Stimulated activated CD4-positive, alpha-beta T cell treated with anti-CD3 and anti-CD28 coated beads, Interleukin-12 subunit alpha, Interleukin-12 subunit beta, amount 100 ng/mL, for 24 hours (primary cell): ENCODE measurements at places on chromosomes 13 and 19.

GRCh38 chr19:11267316-11268085, 5.2 kb upstream of the DOCK6 start:
- no peak for DNase-seq

- DNase-seq: no peak
Measured at GRCh38 chr13:30738526-30739236, 3.3 kb downstream of the ALOX5AP start.

DNA sequence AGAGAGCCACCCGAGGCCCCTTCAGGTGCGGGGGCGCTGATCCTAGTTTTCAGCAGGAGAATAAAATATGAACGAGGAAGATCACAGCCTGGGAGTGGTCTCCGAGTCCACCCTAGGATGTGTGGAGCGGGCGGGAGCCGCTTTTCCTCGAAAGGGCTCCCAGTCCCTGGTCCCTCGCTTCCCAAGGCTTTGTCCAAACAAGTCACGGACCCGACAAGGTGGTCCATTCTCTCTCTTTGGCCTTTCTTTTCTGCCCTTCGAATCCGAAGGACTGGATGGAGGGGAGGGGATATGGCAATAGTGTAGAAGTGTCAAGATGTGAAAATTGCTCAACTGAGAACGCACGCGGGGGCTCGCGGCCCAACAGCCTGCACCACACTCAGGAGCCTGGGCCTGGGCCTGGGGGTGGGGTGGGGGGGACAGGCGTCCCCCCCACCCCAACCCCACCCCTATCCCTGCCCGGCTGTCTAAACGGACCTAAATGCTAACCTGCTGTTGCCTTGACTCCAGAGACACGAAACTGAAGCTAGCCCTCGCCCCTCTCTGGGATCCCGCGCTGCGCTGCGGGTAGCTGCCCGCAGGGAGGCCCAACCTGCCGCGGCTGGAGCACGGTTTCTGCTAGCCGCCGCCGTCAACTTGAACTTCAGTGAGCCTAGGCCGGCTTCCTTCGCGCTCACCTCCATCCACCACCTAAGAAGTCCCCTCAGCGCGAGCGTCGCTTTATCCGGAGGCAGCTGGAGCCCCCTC, 7.1 kb downstream of the ZIC2 start:
- DNase-seq: no peak

GRCh38 chr19:42096255-42096837, 20.4 kb downstream of the ZNF574 start:
- no peak for DNase-seq

DNA sequence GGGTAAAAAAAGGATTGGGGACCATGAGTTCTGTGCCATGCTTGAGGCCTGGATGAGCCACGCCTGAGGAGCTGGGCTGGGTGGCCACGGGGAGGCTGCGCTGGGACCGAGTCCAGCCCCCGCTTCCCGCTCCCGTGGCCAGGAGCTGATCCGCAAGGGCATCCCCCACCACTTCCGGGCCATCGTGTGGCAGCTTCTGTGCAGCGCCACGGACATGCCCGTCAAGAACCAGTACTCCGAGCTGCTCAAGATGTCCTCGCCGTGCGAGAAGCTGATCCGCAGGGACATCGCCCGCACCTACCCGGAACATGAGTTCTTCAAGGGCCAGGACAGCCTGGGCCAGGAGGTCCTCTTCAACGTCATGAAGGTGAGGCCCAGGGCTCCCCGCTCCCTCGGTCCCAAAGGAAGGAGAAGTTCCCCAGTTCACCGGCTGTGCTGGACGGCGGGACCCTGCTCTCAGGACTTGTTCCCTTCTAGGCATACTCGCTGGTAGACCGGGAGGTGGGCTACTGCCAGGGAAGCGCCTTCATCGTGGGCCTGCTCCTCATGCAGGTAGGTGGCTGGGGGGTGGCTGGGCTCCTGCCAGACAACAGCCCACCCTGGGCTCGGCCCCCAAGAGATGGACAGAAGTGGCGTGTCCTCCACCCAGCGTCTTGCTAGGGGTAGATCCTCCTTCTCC, 18.9 kb downstream of the EVI5L start:
- DNase-seq: no peak
